ENCODE measurements at places on chromosomes 11 and 22. TPM values are rescaled to one million over a fixed set of nuclear protein-coding genes. Genes with fewer than 3 reads are reported as not detected.

SYCE3 gene
- not detected for total RNA-seq

NKAPD1 gene
- total RNA-seq: 20.3 TPM

TRPM5 gene
- under 0.01 TPM for total RNA-seq

CHST1 gene
- 0.59 TPM for total RNA-seq

RFPL3 gene
- total RNA-seq: not detected

CLCF1 gene
- 0.89 TPM for total RNA-seq

GTSE1 gene
- 3.6 TPM for total RNA-seq

TRPC6 gene
- total RNA-seq: 34.8 TPM

KRTAP5-9 gene
- not detected for total RNA-seq

GRCh38 chr22:48137640-48138039 is 1375.2 kb downstream of the TBC1D22A start:
- no peak for DNase-seq

- peak; percentile 82 for DNase-seq
Measured at GRCh38 chr11:1837171-1838076, 1.4 kb upstream of the TNNI2 start.

- DNase-seq: no peak
Measured at GRCh38 chr11:656426-656825, 19.4 kb downstream of the DRD4 start.

DNA sequence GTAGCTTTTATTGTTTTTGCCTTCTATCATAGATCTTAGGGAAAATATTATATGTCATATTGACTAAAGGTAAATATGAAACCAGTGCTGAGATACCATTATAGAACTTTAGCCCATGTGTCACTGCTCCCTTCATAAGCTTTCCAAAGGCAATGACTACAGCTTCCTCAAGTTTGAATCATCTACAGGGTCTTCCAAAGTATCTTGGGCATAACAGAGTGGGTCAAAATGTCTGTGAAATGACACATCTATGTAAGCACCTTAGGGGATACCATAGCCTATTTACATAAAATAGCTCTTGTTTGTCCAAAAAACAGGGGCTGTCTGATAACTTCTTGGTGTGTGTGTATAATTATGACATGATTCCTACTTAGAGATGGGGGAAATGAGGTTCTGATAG is 52.5 kb downstream of the RELT start:
- DNase-seq: no peak

- DNase-seq: no peak
Measured at GRCh38 chr11:27406498-27407354, 43.7 kb upstream of the CCDC34 start.

GRCh38 chr11:87473174-87473573 is 435.4 kb downstream of the TMEM135 start:
- DNase-seq: no peak

DNA sequence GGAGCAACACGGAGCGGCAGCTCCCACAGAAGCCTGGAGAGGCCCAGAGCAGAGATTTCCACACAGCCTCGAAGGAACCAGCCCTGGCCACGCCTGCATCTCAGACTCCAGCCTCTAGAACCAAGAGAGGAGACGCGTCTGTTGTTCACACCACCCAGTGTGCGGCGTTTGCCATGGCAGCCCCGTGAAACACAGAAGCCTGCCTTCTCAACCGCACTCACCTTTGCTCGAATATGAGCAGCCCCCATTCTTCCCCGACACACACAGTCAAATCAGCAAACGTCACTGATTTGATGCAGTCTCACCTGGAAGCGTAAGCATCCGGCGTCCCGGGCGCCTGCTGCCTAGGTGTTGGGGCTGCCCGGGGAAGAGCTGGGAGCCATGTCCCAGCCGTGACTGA is 14.2 kb upstream of the TALDO1 start:
- no peak for DNase-seq

DNA sequence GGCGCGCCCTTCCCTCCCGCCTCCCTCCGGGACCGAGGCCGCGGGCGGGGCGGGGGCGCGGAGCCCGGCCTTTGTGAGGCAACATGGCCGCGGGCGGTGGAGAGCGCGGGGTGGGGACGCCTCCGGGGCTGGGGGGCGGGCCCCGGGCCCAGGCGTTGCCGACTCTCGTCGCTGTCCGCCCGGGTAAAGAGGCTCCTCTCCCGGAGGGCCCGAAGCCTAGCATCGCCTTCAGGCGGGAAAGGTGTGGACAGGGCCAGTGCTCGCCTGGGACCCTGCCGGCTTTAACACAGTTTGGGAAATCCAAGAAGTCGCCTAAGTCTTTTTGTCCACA is 369 bp downstream of the DGCR8 start:
- peak; percentile 31 for DNase-seq

GRCh38 chr11:118916842-118917388 is 8.8 kb downstream of the BCL9L start:
- DNase-seq: no peak

- no peak for DNase-seq
Measured at GRCh38 chr11:32526760-32527159, 56.9 kb upstream of the EIF3M start.

DNA sequence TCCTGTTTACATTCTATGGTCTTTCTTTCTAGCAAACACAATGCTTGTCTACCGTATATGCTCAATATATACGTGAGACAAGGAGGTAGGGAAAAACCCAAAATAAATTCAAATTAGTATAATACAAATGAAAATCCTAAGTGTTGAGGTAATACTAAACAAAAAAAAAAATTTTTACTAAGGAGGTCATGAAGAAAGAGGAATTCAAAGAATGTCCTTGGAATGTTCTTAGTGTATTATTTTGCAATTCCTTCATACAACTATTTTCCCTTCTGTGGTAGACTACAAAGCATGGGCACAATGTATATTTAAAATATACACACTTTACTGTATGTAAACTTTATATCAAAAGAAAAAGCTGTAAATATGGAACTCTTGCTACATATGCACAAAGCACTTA is 36.4 kb downstream of the PIK3C2A start:
- no peak for DNase-seq

DNA sequence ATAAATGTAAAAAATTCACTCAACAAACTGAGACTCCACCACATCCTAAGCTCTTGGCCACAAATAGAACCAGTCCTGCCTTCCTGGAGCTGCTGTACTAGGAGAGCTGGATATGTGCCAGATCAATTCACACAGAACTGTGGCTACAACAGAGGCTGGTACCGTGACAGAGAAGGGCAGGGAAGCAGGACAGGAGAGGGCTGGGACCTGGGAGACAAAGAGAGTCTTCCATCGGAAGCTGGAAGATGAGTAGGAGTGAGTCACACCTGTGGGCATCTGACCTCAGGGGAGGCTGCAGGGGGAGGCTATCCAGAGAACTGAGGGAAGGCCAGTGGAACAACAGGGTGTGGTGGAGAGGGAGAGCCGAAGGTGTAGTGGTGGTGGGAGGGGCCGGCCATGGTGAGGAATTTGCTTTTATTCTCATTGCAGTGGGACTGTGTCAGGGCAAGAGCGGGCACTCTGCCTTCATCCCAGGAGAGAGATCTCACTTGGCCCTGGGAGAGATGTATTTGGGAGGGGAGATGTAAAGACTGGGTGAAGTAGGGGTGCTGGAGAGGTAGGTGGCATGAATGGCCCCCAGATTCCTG is 1.9 kb upstream of the LTBP3 start:
- no peak for DNase-seq

- DNase-seq: no peak
Measured at GRCh38 chr11:45264839-45265515, 21.2 kb downstream of the SYT13 start.

DNA sequence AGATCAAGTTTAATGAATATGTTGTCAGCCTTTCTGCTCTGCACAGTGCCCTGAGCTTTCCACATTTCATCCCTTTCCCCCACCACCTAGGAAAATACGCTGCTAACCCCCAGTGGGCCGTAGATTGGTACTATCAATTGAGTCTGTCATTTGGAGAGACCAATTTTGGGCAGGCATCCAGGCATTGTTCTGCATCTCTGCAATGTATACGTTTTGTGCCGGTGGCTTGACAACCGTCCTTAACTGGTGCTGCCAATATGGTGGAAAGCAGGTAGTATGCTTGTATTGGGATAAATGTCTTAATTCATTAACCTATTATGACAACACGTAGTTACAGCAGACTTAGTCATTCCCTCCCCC is 1.3 kb downstream of the ELMOD1 start:
- no peak for DNase-seq
